CD4-positive, alpha-beta T cell treated with Interleukin-17A for 1 hour (primary cell): ENCODE measurements at places on chromosomes 1 and 21.

DNA sequence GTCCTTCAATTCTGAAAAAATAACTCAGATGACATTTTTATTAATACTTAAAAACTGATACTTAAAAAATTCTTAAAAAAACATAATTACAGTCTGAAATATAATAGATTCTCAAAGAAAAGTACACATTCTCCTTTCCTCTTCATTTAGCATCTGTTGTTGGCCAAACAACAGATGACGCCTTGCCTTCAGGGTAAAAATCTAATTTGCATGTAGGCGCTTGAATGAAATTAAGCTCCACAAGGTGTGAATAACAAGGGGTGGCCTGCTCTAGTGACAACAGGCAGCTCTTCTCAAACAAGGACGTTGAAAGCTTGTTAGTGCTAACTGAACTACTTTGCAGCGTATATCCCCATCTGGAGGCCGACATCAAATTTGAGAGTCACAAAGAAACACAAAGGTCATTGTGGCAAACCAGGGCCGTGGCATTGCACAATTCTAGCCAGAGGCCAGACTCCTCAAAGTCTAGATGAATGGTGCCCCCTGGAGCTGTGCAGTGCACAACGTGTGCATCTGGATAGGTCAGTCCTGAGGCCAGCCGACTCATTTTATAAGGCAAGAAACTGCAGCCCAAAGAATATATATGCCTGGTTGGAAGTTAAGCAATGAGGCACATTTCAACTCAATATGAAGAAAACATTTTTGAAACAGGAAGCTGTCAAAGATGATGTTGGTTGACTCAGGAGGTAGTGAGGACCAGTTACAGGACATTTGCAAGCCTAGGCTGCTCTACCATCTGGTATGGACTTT lies 459.2 kb upstream of the RUNX1 start:
- peak; percentile 16 for DNase-seq

DNA sequence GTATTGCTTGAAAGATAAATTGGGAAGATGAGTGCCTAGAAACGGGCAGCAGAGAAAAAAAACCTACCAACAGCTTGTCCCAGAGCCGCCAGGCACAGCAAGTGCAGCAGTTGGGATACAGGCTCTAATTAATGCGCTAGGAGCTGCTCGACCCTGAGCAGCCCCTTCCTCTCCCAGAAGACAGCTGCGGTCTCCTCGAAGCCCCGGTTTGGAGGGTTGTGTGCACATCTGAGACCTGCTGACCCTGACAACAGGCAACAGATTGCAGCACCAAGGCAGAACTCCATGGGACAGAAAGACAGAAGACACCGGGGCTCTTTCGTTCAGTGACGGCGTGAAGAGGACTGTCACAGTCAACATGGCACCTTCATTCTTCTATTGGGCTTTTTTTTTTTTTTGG lies 101.4 kb downstream of the TSEN15 start:
- DNase-seq = no peak

DNA sequence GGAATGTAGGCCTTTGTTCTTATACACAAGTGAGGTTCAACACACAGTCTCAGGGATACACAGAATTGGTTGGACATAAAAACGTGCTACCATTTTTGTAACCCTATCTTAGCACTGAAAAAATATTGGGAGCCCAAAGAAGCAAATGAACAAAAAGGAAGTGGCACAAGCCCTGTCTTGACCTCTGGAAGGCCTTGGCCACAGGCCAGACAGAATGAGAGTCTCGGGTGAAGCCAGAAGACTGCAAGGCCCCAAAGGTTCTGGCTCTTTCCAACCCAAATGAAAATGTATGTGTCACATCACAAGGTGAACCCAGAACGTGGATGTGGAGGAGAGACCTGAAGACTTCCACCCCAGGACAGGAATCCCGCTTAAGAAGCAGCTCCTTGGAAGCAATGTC lies 57.3 kb downstream of the PGBD5 start:
- no peak for DNase-seq

DNA sequence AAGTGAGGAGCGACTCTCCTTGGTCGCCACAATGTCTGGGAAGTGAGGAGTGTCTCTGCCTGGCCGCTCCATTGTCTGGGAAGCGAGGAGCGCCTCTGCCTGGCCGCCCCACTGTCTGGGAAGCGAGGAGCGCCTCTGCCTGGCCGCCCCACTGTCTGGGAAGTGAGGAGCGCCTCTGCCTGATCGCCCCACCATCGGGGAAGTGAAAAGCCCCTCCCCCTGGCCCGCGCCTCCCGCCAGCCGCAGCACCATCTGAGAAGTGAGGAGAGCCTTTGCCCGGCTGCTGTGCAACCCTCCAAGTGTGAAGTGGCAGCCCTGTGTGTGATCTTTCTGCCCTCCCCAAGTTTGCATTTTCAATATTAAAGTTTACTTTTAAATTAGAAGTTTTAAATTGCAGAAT lies 95.0 kb upstream of the PPP2R5A start:
- DNase-seq = no peak

- peak; percentile 50 for DNase-seq
Observed at GRCh38 chr1:117128323-117129079, 7.0 kb upstream of the TRIM45 start.

- DNase-seq = peak; percentile 46
Observed at GRCh38 chr1:48236716-48237470, 14.4 kb downstream of the SLC5A9 start.

DNA sequence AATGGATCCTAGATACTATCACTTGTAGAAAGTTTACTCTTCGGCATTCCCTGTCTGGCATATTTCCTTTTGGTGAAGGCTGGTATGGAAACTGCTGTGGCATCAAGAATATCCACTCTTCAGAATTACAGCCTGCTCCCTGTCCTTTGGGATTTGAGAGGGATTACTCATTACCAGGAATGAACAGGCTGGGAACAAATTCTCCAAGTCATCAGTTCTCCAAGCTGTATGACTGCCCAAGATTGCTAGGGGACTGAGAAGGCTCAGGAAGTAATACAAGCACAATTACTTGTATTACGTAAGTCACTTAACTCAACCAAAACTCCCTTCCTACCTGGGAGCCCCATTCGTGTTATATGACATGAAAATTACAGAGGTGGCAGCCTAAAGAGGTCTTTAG lies 49.6 kb downstream of the CD58 start:
- no peak for DNase-seq

GRCh38 chr1:6612641-6613360 lies 730 bp upstream of the PHF13 start:
- peak; percentile 5 for DNase-seq

DNA sequence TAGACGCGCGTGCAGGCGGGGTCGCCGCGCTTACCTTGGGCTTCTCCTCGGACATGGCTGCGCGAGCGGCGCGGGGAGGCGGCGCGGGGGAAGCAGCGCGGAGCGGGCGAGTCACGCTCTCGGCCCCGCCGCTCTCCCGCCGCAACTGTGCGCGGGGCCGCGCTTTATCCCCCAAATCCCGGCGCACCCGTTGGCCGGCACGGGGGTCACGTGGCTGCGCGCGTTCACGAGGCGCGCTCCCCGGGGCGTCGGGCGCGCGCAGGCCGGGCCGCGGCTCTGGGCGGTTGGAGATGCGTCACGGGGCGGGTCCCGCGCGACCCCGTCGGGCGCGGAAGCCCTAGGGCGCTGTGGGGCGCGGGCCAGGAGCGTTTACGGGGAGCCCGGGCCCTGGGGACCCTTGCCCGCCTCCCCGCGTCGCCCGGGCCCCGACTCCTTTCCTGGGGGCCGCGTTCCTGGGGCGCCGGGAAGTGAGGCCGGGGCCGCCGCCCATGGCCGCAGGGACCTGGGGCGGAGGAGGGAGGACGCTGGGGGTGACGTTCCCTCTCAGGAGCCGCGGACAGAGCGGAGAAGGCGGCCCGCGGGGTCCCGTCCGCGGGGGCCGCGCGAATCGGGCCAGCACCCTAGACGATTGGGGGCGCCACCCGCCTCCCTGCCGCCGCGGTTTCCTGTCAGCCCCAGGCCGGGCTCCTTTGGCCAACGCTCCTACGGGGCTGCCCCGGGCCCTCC lies at the start of gene SUMO3:
Gene SUMO3, minus strand, starts transcription at position 149 of the 726 bp plus-strand sequence. Its CDS starts 94 bp downstream, at position 55.
- DNase-seq = peak; percentile 91

DNA sequence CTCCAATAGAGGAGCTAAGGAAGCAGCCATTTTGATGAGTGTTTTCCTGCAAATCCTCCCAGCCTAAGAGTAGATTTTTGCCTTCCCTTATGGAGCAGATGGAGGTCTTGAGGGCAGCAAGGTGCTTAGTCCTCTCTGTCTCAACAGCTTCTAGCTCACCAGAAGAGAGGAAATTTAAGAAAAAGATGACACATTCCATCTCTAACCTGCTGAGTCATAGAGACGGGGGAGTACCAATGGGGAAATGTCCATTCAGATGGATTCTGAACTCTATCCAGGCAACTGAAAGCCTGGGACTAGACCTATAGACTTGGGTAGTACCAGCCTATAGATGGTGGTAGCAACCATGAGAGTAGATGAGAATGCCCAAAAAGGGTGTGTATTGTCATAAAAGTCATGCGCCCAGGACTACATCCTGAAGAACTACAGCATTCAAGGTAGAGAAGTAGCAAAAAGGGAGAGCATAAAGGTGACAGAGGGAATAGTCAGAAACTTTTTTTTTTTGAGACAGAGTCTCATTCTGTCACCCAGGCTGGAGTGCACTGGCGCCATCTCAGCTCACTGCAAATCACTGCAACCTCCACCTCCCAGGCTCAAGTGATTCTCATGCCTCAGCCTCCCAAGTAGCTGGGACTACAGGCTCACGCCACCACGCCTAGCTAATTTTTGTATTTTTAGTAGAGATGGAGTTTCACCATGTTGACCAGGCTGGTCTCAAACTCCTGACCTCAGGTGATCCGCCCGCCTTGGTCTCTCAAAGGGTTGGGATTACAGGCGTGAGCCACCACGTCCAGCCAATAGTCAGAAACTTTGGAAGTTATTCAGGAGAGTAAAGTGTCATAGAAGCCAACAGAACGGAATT lies 10.7 kb upstream of the ELOA start:
- no peak for DNase-seq

DNA sequence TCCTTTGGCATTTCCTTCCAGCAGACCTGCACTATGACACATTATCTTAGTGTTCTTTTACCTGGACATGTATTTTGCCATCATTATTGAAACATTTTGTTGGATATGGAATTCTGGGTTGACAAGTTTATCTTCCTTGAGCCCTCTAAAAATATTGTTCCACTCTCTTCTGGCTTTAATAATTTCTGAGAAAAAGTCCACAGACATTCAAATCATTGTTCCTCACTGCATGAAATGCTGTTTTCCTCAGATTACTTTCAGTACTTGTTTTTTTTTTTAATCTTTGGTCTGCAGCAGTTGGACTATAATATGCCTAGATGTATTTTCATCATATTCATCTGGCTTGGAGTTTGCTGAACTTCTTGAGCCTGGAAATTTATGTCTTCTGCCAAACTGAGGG lies 88.7 kb downstream of the HLCS start:
- DNase-seq = no peak

DNA sequence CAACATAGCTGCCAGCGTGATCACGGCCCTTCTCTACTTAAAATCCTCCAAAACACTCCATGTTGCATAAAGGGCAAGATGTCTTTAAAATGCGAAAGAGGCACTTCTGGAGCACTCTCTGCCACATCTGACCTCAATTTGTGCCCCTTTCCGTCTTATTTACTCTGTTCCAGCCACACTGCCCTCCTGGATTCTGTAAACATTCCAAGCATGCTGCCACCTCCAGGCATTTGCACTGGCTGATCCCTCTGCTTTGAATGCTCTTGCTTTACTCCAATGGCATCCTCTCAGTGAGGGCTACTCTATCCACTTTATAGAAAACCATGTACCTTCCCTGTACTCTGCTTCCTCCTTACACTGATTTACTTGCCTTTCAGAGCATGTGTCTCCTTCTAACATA lies 5.3 kb upstream of the RGS7 start:
- no peak for DNase-seq
